ENCODE measurements at places on chromosomes 2 and 18.

DNA sequence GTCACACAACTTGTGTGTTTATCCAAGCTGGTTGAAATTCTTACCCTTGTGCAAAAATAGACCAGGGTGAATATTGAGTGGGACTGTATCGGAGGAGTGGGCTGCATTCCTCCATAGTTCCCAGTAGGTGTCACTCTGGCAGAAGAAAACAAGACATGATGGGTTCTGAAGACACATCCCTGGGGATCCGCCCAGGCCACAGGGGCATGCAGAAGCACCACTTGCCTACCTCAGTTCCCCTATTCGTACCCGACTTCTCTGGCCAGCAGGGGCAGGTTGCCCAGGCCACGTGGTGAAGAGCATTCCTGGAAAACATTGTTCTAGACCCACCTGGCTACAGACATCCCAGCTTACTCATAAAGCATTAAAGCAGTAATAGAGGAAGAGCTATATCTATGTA lies 168.2 kb downstream of the FAM210A start:
- no peak for DNase-seq

DNA sequence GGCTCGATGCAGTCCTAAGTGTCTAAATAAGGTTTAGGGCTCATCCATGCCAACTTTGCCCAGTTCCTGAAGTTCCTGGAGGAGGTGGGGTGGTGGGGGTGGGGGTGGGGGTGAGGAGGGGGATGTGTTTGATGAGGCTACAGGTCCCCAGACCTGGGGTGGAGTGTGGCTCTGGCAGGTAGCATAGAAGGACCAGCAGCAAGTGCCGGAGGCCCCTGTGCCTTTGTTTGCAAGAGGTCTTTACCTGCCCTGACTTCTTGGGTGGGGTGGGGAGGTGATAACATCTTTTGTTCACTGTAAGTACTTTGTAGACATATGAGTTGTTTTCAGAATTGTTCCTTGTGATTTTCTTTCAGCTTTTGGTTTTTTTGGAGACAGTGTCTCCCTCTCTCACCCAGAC lies 10.0 kb downstream of the SH3BP4 start:
- no peak for DNase-seq

GRCh38 chr2:160209516-160209856 lies 9.4 kb upstream of the ITGB6 start:
- no peak for DNase-seq

DNA sequence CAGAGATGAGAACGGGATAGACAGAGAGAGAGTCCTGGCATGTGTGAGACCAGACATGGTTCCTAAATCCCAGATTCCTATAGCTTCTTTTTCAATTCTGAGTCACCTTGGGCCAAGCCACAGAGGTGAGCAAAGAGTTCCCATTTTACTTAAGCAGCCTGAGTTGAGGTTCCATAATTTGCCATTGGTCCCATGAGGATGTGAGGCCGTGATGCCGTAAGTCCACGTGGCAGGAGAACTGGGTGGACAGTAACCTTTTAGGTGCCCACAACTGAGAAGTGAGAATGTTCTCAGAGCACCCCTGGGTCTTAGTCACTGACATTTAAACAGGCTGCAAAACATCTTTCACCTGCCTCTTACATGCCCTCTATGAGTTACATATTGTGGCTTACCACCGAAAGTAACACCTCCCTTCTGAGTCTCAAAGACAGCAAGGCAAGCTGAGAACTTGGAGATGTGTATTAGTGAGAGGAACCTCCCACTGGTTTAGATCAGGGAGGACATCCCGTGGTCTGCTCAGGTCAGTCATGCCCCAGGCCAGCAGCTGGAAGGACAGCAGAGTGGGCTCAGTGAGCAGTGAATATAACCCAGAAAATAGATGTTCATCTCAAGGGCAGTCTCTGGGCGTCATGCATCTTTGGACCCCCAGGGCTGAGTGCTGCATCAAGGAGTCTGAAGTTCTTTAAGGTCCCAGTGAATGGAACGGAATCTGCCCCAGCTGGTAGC lies 127.9 kb upstream of the LGALSL start:
- DNase-seq = peak; percentile 24

GRCh38 chr2:83787189-83787588 lies 671.9 kb downstream of the SUCLG1 start:
- no peak for DNase-seq

DNA sequence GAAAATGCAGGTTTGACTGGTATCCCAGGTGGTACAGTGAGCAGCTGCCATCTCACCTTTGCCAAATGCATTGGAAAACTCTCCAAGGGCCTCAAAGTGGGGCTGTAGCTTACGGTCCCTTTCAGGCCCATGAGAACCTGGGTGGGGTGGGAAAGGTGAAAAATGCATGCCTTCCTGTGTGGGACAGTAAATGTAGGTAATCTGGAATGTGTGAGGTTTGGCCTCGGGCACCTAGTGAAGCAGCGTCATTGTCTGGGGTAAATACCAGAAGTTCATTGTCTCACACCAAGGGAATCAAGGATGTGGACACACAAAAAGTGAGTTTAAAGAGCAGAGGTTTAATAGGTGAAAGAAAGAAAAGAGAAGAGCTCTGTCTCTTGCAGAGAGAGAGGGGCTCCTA lies 36.6 kb downstream of the TIMM21 start:
- DNase-seq = no peak

- no peak for DNase-seq
These were observed 90.4 kb upstream of the UNC80 start for GRCh38 chr2:209681201-209681735.

DNA sequence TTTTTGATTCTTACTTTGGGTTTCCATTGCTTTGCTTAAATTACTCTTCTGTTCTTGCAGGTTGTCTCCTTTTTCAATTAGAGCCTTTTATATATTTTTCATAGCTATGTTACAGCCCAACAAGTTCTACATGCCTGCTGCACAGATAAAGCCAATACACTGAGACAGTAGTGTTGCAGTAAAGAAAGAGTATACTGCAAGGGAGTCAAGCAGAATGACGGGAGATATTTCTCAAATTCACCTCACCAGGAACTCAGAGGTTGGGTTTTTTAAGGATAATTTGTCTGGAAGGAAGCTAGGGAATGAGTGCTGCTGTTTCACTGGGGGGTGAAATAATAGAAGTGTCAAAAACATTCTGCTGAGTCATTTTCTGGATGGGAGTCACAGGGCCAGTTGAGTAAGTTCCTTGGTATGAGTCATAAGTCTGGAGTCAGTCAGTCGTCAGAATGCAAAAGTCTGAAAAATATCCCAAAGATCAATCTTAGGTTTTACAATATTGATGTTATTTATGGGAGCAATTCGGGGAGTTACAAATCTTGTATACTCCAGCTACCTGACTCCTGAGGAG lies 193.0 kb upstream of the RGPD4 start:
- no peak for DNase-seq

DNA sequence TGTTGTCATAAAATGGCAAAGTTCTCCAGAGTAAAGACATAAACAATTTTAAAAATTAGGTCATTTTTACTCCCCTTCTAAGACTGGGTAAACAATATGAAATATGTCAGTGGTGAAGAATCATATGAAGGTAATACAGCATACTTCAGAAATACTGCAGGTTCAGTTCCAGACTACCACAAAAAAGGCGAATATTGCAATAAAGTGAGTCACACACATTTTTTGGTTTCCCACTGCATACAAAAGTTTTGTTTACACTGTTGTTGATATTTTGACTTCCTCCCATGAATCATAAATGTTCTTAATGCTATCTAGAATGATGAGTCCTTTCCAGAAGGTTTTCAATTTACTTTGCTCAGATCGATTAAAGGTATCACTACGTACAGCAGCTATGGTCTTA lies 73.5 kb downstream of the SMC6 start:
- DNase-seq = no peak

DNA sequence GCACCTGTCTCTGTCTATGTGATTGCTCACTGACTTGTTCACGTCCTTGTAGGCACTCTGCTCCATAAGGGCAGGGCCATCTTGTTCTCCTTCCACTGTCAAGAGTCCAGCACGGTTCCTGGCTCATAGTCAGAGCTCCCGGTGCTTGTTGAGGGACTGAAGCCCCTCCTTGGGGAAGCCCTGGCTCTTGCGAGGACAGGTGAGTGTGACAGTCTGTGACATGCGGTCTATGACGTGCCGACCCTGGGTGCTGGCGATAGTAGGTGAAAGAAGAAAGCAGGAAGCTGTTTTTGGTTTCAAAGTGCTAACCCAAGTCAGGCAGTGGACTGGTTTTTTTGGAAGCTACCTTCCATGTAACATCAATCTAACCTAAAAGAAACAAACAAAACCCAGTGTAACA lies 18.8 kb downstream of the TSHZ1 start:
- no peak for DNase-seq

DNA sequence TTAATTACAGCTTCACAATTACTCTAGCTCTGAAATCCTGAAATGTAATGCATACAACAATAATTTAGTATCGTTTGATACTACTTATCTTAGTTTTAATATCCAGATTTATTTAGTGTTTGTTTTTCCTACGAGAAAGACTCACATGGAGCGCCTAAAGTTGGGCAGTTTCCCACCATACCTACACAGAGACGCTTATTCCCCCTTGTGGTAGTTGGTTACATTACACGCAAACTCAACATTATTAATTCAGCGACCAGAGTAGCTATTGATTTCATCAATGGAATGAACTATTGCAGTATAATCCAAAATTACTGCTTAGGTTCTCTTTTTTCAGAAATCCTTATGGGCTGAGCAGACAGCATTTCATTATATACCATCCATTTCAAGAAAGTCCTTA lies 164.0 kb upstream of the REG3G start:
- DNase-seq = no peak

DNA sequence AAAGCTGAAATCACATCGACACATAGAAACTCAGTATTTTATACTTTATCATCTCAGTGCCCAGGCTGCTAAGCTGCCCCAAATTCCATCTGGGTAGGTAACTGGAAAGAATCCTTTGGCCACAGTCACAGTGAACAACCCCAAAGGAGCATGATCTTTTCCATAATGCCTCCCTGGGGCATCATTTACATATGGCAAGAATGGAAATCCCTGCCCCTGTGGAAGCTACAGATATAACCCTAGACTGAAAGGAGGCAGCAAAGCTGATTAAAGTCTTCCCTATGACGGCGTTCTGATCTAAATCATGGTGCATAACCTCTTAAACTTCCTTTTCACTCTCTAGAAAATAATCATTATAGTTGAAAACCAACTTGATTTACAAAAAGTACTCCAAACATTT lies 41.5 kb downstream of the MAP3K19 start:
- DNase-seq = no peak

DNA sequence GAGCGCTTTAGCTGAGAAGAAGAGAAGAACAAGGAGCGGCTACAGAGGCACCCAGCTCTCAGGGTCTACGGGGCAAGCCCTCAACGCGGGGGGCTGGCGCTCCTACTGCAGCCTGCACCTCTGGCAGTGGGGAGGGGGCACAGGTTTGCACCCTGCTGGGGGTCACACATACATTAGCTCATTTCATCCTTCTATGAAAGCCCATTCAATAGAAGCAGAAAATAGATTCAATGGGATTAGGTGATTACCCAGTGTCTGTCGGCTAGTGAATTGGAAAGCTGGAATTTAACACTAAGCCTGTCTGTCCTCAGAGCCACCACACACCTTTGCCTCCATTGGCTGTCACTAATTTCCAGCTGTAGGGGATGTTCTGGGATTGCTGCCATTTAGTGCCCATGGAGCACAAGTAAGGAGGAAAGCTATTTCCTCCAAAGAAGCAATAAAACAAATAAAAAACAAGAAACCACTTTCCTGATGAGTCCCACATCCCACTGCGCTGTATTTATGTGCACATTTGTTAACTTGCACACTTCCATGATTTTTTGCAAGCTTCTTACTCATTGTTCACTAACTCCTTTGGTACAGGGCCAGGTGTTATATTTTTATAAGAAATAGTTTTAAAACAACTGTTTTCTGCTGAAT lies 319.6 kb upstream of the REV1 start:
- no peak for DNase-seq

DNA sequence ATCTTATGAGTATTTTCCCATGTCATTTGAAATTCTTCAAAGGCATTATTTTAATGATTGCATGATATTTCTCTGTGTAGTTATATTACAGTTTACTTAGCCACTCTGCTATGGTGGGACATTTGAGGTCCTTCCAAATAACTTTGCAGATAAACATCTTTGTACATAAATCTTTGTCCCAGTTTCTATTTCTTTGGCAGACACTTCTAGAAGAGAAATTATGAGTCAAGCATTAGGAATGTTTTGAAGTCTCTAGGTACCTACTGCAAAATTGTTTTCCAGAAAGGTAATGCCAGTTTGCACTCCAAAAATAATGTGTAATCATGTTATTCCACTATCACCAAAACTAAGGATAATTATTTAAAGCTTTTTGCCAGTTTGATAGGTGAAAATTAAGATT lies 149.7 kb downstream of the EN1 start:
- no peak for DNase-seq

- DNase-seq = no peak
These were observed 25.4 kb downstream of the PTPRM start for GRCh38 chr18:7592305-7593071.

GRCh38 chr2:42960842-42961180 lies 168.4 kb upstream of the HAAO start:
- no peak for DNase-seq

- no peak for DNase-seq
These were observed 323.4 kb upstream of the UBE2E3 start for GRCh38 chr2:180657054-180657453.

DNA sequence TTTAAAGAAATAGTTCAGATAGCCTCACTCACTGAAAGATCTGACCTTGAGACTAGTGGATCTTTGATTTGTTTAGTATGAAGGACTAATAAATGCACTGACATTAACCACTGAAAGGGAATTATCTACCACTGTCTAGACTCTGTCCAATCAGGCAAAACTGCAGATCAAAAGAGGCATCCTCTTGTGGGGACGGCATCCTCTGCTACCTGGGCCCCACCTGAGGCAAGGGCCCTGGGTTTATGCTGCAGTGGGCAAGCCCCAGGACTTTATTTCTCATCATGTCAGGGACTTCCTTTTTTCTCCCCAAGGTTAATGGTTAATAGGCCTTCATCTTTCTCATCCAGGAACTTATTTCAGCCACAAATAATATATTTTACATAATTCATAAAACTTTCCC lies 32.2 kb downstream of the STAT1 start:
- no peak for DNase-seq

GRCh38 chr2:206693399-206694137 lies 24.6 kb downstream of the DYTN start:
- no peak for DNase-seq

GRCh38 chr2:77633601-77634000 lies 111.4 kb upstream of the LRRTM4 start:
- DNase-seq = no peak

DNA sequence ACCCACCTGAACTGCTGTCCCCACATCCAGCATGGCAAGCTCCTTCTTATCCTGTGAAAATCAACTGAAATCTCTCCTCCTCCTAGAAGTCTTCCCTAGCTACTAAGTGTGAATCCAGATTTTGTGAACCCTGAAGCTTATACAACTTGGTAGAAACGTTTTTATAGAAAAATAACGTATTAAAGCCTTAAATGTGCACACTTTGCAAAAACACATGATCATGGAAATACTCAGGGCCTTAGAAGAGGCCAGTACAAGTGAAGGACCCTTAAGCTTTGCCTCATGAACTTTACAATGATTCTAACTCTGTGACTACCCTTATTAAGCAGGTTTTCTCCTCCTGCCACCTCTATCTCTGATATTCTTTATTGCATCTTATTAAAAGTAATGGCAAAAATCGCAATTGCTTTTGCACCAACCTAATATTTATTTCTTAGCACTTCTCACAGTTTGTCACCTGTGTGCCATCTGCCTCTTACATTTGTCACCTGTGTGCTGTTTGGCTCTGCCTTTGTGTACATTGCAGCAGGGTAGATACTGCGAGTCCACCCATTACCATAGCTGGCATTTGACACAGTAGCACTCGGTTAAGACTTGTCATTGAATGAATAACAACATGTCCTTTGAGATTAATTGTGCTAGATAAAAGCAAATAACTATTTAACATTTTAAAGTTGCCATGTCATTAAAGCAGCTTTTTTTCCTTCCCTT lies 42.2 kb downstream of the FRZB start:
- DNase-seq = no peak
